CD4-positive, alpha-beta memory T cell (primary cell): ENCODE measurements at places on chromosomes 5 and 9.

DNA sequence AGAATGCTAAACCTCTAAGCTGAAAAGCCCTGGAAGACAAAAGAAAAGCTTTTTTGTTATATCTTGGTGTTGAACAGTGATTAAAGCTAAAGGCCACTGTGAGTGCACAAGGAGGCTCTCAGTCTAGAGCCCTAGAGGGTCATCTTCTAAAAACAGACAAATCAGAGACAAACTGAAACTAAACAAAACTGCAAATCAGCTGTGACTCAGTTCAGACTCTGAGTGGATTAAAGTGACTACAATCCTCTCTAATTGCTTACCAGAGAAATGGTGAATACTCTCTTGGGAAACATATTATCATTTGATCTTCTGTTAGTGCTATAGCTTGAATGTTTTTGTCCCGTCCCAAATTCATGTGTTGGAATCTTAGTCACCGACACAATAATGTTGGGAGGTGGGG lies 491.9 kb downstream of the CDH18 start:
- DNase-seq: no peak

- DNase-seq: no peak
These were observed 107.2 kb upstream of the TXNDC8 start for GRCh38 chr9:110444911-110445310.

DNA sequence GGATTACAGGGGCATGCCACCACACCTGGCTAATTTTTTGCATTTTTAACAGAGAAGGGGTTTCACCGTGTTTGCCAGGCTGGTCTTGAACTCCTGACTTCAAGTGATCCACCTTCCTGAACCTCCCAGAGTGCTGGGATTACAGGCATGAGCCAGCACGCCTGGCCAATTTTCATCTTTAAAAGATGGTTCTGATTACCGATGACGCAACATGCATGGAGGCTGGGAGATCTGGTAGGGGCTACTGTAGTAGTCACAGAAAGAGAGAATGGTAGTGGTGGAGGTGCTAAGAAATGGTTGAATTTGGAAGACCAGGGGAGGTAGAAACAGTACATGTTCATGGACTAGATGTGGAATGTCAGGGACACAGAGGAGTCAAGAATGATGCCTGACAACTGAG lies 22.4 kb upstream of the RETREG1 start:
- DNase-seq: no peak

DNA sequence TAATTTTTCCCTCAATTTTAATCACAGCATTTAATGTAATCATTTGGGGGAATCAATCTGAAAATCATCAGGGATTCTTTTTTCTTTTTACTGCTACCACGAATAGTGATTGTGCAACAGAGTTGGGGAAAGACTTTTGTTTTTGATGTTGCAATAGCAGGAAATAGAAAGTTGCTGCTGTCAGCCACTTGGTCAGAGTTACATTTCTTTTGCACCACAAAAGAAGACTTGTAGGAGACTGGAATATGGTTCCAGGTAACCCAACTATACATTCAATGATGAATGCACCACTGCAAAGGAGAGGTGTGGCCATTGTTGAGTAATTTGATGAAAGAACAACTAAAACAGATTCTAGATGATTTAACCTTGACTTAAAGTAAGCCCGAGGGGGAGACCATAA lies 46.3 kb upstream of the PALM2AKAP2 start:
- no peak for DNase-seq

GRCh38 chr5:111320953-111321352 lies 96.8 kb downstream of the CAMK4 start:
- no peak for DNase-seq

- DNase-seq: no peak
These were observed 471.8 kb upstream of the C9orf72 start for GRCh38 chr9:28045051-28045450.

- no peak for DNase-seq
These were observed 164.5 kb downstream of the TMC1 start for GRCh38 chr9:72685911-72686310.

GRCh38 chr9:113479174-113479621 lies 15.7 kb downstream of the RGS3 start:
- no peak for DNase-seq

DNA sequence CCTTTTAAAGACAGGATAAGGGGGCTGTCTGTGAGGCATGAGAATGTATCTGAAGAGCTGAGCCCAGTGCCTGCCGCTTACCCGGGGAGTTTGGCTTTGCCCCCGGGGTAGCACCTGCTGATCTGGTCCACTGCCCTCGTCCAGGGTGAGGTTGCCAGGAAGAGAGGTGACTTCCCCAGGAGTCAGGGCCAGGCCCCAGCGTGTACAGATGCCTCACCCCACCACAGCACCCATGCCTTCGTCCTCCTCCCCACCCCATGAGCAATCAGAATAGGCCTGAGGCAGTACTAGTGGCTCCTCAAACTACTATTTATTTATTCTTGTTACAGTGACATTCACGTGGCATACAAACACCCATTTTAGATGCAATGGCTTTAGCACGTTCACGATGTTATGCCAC lies 15.7 kb upstream of the AIF1L start:
- DNase-seq: no peak

DNA sequence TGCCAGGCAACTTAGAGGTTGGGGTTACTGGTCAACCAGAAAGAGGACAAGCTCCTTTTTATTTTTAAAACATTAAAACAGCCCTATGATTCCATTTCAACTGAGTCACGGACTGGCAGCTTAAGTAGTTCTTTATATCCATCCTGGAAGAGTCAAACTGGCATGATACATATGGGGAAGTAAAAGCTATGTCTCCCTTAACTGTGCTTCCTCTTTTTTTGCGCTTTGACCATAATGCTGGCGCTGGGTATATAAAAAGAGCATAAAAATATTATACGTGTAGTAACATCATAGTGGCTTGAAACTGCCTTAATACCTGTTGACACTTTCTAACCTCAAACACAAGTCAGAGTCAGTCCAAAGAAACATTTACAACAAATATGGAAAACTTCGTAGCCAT lies 274.4 kb downstream of the CSNK1G3 start:
- DNase-seq: no peak

DNA sequence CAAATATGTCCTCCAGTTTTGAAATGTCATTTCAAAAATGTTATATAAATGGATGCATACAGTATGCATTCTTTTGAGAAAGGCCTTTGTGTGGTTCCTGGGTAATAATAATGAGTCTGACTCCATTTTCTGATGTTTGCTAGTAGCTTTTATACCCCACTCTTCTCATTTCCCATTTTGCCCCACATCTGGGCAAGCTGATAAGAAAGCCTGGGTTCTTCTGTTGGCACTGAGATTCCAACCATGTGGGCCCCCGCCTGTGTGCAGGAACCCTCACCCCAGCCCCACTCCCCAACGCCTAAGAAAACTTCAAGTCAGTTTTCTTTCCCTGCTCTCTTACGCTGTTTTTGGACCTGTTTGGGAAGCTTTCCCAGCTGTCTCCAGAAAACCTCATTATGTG lies 89.4 kb downstream of the SNX18 start:
- no peak for DNase-seq

- no peak for DNase-seq
These were observed 143.2 kb upstream of the VLDLR start for GRCh38 chr9:2478421-2478820.

GRCh38 chr5:138230261-138230660 lies 17.1 kb upstream of the CDC23 start:
- DNase-seq: no peak

- no peak for DNase-seq
These were observed 59.8 kb downstream of the ARSB start for GRCh38 chr5:78925129-78925876.

DNA sequence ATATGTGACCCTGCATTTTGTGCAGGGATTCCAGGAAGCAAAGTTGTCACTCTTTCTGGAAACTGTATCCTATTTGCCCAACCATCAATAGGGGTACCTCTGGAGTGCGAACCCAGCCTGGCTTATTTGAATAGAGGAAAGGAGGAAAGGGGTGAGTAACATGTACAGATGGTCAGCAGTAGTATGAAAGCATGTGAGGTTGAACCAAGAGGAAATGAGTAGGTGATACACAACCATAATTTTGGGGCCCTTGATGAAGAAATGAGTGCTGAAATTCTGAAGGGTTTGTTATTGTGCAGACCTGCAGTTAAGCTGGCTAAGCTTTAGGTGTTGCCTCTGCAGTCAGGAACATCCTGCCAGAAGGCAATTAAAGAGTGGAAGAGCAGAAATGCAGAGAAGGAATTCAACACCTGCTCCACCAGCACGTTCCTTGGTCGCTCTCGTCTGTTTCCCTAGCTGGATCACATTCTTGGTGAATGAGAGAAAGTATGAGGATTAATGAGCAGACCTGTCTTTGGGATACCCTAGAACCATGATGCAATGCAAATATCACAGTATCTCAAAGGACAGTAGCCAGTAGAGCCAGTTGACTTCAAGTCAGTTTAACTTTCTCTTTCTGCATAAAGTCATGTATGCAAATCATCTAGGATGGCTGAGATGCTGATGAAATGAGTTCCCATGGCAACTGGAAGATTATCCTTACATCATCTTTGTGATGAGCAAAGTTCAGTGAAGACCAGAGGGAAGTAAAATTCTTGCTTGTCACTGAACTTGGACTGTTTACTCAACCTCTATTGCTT lies 13.2 kb upstream of the IL12B start:
- DNase-seq: no peak

DNA sequence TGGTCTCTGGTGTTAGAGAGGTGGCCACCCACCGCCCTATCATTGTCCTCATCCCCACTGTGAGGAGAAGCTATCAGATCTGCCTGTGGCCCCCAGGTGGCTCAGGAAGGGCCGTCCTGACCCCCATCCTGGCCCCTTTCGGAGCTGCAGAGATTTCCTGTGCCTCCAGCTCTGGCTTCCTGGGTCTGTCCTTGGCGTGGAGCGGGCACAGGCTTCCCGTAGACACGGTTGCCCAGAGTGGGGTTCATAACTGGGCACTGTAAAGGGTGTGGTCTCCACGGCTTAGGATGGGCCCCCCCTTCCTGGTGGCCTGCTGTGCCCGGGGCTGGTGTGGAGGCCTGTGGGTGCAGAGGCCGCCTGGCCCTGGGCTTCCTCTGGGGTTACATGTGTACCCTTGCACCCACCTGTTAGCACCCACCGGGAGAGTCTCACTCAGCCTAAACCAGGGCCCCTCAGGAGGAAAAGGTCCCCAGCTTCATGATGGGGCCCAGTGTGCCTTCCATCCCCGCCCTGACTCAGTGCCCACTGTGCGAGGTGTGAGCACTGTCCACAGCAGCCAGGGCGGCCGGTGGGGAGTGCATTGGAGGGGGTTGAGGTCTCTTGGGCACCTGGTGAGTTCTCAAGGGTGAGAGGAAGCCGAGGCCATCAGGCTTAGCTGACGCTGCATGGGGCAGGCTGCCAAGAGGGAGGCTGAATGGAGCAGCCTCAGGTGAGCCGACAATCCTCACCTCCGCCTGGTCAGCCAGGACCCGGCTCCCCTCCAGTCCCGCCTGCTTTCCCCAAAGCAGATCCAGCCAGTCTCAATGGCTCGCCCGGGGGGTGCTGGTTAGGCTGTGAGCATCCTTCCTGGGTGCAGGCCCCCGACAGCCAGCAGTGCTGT lies 15.3 kb upstream of the AJM1 start:
- DNase-seq: no peak

- no peak for DNase-seq
These were observed 3.1 kb upstream of the GLIS3 start for GRCh38 chr9:4303006-4303405.

DNA sequence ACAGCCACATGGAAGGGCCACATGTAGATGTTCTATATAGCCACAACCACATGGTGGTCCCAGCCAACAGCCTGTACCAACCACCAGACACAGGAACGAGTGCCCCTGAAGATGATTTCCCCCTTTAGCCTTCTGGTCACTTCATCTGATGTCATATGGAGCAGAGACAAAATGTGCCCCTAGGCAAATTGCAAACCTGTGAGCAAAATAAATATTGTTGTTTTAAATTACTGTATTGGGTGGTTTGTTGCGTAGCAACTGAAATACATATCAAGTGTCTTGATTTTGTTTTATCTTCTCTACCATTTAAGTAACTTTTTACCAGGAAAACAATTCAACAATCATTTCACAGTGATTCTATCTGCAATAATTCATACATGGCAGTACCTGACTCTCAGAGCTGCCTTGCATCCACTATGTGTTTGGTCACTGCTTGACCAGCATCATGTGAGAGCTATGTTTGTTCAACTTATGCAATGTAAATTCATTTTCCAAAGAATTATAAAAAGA lies 142.5 kb upstream of the VLDLR start:
- no peak for DNase-seq

DNA sequence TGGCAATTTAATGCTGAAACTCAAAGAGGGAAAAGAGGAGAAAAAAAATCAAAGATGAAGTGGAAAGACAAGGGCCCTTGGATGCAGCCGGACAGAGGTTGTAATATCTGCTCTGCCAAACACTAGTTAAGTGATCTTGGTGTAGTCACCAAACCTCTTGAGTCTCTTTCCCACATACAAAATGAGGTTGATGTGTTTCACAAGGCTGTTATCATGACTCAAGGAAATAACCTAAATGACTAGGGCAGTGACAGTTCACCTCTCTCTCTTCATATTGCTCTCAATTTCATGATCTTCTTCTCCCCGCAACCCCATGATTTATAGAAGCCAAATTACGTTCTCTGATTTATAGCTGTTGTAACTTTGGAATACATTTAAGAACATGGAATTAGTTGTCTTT lies 44.9 kb downstream of the PIK3R1 start:
- DNase-seq: no peak

- DNase-seq: no peak
These were observed 23.0 kb downstream of the ELP1 start for GRCh38 chr9:108910914-108911313.

DNA sequence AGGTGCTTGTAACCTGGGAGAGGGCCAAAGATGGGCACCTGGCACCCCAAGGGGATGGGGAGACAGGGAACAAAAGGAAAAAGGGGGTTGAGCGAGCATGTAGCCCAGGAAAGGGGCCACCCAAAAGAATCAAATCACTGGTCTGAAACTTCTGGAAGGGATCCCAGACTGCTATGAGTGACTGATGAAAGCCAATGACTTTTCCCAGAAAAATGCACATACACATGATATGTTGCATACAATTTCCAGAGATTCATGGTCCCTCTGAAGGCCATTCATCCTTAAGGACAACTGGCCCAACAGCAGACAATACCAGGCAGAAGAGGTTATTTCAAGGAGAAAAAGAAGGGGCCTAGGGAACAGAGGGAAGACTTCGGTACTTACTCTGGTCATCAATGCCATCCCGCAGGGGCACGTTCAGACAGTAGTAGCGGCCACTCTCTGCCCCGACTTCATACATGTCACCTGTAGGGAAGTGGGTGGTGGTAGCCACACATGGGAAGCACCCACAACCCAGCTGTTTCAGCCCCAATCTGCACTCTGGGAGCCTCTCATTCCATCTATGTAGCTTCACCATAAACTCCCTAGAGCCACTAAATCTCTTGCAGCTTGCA lies 8.4 kb downstream of the HDAC3 start:
- no peak for DNase-seq

DNA sequence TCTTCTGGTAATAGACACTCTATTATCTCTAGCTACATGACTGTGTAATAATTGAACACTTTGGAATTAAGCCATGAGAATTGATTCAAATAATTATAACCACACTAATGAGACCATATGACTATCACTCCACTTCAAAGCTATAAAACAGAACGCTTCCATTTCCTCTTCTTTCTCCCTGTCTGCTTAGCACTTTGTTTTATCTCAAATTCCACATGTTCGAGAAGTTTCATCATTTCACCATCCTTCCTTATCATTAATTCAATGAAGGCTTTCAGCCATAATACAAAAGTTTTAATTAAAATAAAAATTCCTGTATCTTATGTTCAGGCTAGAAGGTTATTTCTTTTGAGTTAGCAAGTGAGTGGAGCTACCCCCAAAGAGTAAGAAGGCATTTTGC lies 7.4 kb upstream of the DCTN4 start:
- DNase-seq: no peak

- no peak for DNase-seq
These were observed 161.1 kb downstream of the AP3B1 start for GRCh38 chr5:78133423-78133822.
